Ovary (tissue), 10 donors: ENCODE measurements at places on chromosomes 4 and X. TPM values are rescaled to one million over a fixed set of nuclear protein-coding genes. Genes with fewer than 3 reads are reported as not detected.

- H3K36me3 ChIP-seq: no peaks in the 10 kb centered on the region
- H3K27me3 ChIP-seq: no peaks in the 10 kb centered on the region
- H3K4me1 ChIP-seq: no peaks in the 10 kb centered on the region
Measured at GRCh38 chr4:1778642-1779392, 14.3 kb upstream of the FGFR3 start.

DNA sequence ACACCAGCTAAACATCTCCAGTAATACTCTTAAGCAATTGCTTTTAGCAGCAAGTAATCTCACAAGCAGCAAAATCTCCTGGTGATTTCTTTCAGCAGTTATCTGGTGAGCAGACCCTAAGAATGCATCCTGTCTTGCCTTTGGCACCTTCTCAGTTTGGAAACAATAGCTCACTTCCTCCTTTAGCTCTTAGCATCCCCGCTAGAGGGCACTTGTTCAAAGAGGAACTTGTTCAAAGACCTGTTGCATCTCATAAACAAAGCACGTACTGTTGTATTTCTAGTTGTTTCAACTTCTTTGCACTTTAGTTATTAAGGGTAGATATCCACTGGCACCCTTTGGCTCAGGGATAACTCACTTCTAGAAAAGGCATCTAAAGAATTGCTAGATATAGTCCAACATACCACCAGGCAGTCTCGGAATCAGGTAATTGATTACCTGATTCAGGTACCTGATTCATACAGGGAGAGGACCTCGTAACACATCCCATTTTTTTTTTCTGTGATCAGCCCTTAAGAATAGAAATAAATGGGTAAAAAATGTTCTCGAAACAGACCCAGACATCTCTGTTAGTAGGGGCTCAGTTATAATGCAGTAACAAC is 81.9 kb upstream of the QRFPR start:
- H3K4me3 ChIP-seq: no peak overlapping the region
- no peaks in the 10 kb centered on the region for H3K36me3 ChIP-seq
- H3K27ac ChIP-seq: no peak overlapping the region

DNA sequence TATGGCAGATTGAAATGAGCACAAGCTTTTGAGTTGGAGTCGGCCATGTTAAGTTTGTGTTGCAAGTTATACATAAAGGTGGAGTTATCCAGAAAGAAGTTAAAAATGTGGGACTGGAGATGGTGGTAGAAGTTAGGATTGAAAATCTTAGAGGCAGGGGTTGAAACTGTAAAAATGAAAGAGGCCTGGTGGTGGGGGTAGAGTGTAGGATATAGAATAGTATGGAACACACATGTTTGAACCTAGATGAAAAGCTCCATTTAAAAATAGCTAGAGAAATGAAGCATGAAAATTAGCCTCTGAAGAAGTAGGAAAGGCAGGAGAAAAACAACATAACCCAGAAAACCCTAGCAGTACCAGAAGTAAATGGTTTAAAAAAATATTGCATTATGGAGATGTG is 131.8 kb upstream of the ENPEP start:
- H3K4me3 ChIP-seq: no peak overlapping the region
- DNase-seq: no peak
- no peaks in the 10 kb centered on the region for H3K27me3 ChIP-seq
- H3K36me3 ChIP-seq: no peaks in the 10 kb centered on the region
- no peaks in the 10 kb centered on the region for H3K4me1 ChIP-seq
- H3K27ac ChIP-seq: no peak overlapping the region

GRCh38 chrX:25343060-25343459 is 327.3 kb upstream of the ARX start:
- no peaks in the 10 kb centered on the region for H3K36me3 ChIP-seq
- H3K4me3 ChIP-seq: no peak overlapping the region
- no peaks in the 10 kb centered on the region for H3K4me1 ChIP-seq
- DNase-seq: no peak

DNA sequence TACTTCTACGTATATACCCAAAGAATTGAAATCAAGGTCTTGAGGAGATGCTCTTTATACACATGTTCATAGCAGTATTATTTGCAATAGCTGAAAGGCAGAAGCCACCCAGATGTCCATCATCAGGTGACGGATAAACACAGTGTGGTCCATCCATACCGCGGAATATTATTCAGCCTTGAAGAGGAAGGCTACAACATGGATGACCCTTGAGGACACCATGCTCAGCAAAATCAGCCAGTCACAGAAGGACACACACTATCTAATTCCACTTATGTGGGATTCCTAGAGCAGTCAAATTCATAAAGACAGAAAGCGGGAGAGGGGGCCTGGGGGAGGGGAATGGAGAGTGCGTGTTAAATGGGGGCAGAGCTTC is 44.5 kb downstream of the RGS12 start:
- H3K27me3 ChIP-seq: no peaks in the 10 kb centered on the region
- H3K27ac ChIP-seq: no peak overlapping the region
- H3K36me3 ChIP-seq: no peaks in the 10 kb centered on the region

DNA sequence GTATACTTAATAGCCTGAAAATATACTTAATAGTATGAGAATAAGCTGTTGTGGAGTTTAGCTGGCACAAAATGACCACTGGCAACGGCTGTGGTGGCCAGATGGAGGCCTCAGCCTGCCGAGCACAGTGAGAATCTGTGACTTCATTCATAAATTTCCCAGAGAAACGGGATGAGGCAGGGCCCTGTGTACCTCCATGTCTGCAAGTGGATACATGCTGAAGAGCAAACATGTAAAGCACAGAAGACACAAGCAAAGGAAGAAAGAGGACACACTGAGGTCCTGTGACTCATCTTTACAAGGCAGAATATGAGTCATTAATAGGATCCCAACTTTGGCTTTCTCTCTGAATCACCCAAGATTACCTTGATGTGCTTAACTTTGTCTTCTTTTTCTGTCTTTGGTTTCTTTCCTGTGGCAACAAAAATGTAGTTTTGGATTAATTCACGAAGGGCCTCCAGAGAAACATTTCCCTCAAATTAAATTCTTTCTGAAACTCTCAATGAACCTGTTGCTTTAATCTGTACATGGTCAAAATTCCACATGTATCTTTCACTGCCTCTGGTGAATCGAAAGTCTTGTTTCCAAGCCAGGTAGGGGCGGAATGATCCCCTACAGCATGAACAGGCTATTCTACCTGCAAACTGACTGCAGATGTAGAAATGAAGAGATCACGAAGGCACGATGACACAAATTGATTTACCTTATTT is 56.4 kb downstream of the IRF2 start:
- no peak overlapping the region for H3K27ac ChIP-seq
- no peak overlapping the region for H3K4me3 ChIP-seq
- no peaks in the 10 kb centered on the region for H3K36me3 ChIP-seq
- H3K4me1 ChIP-seq: peaks cover 18% of the 10 kb centered on the region
- no peaks in the 10 kb centered on the region for H3K27me3 ChIP-seq
- no peak for DNase-seq

The ACE2 gene
- total RNA-seq: 7.2 TPM

GRCh38 chrX:97844943-97845342 is 961.2 kb downstream of the RPA4 start:
- DNase-seq: no peak
- no peaks in the 10 kb centered on the region for H3K27me3 ChIP-seq
- H3K4me3 ChIP-seq: no peak overlapping the region
- H3K4me1 ChIP-seq: no peaks in the 10 kb centered on the region
- no peaks in the 10 kb centered on the region for H3K36me3 ChIP-seq
- H3K27ac ChIP-seq: no peak overlapping the region
